Inflammatory macrophage (primary cell): ENCODE measurements at places on chromosomes 6 and 20.
A peak's percentile ranks its signal among the peaks of the same experiment; 100 is the strongest.

DNA sequence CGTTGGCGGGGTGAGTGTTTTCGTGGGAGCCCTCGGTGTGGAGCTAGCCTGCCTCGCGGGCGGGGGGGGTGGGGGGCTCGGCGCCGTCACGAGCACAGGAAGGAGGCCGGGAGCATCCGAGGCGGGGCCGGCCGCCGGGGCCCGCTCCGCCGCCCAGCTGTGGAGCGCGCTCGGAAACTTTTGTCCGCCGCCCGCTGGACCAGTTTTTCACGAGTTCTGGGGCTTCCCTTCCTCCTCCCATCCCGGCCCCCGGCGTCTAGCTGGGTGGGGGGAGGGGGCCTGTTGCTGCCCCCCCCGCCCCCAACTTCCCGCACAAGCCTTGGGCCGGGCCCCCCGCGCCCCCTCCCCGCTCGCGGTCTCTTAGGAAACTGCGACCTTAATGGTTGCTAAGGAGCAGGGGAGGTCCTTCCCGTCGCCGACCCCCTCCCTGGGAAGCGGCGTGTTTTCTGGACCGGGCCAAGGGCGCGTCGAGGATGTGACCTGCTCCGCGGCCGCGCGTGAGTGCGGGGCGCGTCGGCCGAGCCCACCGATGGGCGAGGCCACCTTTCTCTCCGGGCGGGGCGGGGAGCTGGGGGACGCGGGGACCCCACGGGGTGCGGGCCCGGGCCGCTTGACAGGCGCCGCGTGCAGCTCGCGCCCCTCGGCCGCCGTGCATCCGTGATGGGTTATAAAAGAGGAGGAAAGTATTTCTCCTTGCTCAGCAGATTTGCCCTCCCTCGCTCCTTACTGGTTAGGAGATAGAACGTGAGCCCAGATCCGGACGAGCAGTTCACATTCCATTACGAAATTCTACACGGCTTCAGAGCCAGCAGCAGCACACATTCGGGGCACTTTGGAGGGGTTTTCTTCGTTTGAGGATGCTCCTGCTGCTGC is 1.4 kb downstream of the RREB1 start:
- DNase-seq = peak; percentile 67

DNA sequence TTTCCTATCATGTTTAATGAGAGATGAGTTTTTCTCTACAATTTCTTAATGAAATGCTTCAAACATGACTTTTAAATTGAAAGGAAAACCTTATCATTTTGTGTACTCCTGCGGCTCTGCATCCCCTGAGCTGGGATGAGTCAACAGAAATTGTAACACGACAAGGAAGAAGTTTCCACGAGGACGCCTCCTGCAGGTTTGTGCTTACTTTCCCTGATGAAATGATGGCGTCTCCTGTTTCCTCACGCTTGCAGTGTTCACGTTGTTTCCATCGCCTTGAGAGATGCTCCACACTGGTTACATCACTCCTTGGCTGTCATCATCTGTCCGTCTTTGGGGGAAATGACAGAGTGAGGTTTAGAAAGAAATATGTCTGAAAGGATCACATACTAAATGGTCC is 233.7 kb upstream of the ZFP64 start:
- DNase-seq = no peak

GRCh38 chr6:109229536-109229935 is 134.2 kb downstream of the CEP57L1 start:
- DNase-seq = no peak

GRCh38 chr6:15441215-15441868 is 195.5 kb downstream of the JARID2 start:
- peak; percentile 74 for DNase-seq

- no peak for DNase-seq
Observed at GRCh38 chr6:344816-345340, 46.7 kb upstream of the IRF4 start.

- no peak for DNase-seq
Observed at GRCh38 chr6:11878735-11879134, 100.1 kb upstream of the ADTRP start.

GRCh38 chr6:160104821-160105517 is 16.6 kb upstream of the SLC22A1 start:
- no peak for DNase-seq

DNA sequence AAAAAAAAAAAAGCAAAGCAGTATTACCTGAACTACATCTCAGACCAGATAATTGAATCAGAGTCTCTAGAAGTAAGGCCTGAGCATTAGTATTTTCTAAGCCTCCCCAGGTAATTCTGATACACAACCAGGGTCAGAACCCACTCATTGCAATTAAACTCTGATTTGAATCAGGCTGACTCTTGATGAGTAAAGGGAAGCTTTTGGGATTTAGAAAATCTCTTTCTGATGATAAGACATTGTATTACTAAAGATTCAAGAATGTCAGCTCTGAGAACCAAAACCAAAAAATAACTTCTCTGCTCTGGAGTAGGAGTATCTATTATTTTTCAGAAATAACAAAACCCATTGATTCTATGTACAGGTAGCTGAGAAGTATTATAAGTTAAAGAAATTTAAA is 100.1 kb upstream of the COL21A1 start:
- DNase-seq = no peak

- DNase-seq = no peak
Observed at GRCh38 chr20:18132663-18133062, 5.0 kb upstream of the KAT14 start.

DNA sequence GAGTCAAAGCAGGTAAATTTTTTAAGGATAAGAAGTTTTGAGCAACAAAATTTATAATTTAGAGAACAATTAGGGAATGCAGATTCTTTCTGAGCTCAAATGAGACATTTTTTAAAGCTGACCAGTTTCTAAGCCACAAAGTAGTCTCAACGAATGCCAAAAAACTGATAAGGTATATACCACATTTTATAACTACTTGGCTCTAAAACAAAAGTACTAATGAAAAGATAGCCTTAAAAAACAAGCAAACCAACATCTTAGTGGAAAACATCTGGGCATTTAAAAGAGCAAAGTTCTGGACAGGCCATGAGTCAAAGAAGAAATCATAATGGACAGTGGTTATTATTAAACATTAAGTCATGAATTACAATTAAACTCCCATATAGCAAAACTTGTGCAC is 23.2 kb upstream of the RNF146 start:
- DNase-seq = no peak

DNA sequence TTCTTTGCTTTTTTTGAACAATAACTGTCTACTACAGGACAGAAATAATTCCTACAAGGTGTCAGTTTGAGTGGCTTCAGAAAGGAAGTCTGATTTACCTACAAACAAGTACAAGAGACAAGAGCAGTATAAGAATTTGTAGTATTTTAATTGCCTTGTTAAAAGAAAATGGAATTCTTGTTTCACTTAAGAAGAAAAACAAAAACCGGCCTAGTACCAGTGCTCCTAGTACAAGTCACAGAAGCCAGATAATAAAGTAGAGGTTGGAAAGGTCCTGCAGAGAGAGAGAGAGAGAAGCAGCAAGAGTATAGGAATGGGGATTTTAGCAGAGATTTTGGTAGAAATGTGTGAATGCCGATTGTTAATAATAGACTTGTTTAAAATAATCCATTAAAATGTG is 6.4 kb downstream of the TAB2 start:
- no peak for DNase-seq

- peak; percentile 94 for DNase-seq
Observed at GRCh38 chr6:112214739-112215269, 39.6 kb downstream of the LAMA4 start.

DNA sequence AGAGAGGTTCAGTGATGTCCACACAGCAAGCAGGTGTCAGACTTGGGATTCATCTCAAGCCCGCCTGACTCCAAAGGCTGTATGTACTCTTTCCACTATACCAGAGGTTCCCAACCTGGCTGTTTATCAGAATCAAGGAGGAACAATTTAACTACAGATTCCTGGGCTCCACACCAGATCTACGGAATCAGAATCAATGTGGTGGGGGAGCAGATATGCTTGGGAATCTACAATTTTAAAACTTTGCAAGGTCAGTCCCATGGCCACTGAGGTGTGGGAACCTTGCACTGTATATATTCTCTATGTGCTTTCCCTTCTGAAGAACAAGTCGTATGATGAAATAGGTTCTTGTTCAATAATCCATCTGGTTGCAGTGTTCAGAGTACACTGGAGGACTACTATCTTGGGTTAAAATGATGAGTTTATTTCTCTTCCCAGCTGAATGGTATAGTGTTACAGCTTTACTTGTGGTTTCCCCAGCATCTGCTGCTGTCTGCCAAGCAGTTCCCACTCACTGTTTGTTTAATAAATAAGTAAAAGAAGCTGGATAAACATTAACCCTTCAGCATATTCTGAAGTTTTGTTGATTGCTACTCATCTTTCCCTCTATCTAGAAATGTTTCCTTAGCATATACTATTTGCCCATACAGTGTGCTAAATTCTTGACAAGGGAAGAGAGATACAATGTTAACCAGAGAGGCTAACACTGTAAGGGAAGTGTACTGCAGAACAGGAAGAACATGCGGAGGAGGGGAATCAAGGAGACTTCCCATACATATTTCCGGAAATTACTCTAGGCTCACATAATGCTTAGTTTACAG is 9.9 kb downstream of the TTI1 start:
- peak; percentile 63 for DNase-seq

- no peak for DNase-seq
Observed at GRCh38 chr6:33802186-33802958, 1.4 kb downstream of the MLN start.

- DNase-seq = no peak
Observed at GRCh38 chr20:1402149-1402548, 9.3 kb upstream of the FKBP1A start.

DNA sequence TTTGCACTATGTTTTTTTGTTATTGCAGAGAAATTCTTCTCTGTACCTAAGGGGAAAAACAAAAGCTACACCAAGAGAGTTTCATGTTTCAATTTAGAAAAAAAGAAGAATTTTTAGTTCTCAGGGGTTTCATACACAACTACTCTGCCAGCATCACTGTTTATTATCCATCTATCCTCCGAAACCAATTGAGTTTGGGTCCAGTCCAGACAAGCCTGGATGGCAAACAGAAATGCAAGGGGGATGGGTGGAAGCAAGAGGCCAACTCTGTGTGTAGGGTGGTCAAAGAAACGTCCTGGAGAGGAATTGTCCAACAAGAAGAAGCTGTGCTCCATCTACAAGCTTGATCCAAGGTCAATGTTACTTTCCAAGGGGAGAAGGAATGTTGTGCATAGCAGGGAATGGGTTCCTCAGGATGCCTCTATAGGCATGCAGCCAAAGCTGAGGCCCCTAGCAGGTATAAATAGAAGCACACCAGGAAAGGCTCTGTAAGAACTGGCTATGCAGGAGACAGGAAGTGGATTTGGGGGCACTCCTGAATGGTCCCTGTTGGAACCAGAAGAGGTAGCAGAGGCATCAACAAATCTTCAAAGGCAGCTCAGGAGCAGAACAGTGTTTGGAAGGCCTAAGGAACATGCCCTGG is 64.4 kb downstream of the FILIP1 start:
- DNase-seq = no peak

DNA sequence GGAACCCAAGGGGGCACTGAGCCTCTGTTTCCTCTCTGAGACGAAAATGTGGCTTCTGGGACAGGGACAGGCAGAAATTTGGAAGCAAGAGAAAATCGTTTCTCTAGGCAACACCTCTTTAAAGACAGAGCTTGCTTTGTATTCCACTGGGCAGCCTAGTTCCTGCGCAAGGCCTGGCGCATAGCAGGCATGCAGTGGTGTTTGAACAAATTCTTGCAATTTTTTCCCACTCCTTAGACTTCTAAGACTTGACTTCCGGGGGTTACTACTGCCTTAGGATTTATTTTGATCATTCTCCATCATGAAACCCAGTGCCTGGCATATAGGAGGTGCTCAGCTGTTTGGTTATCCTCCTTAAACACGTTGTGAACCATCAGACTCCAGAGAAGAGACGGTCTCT is 249.0 kb upstream of the KCNG1 start:
- DNase-seq = no peak

GRCh38 chr6:126199466-126199865 is 140.4 kb upstream of the CENPW start:
- DNase-seq = no peak

DNA sequence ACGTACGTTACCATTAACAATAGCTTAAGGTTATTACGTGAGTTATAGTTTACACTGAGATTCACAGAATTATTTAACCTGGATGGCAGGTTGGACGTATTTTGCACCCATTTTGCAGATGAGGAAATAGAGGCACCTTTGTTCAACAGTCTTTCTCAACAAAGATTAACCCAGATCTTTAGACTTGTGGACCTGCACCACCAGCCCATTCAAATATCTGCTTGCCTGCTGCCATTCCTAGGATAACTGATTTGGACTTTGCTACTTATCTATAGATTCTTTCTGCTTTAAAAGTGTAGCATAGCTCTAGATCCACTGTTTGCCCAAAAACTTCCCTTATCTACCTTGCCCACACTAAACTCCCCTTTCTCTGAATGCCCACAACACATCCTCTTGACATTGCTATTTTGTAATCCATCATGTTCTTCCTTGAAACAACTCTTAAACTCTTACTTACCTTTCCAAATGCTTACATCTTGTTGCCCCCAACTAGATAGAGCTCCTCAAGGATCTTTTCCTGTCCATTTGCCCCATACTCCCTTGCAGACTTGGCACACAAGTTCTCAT is 56.4 kb upstream of the TNFAIP3 start:
- no peak for DNase-seq

DNA sequence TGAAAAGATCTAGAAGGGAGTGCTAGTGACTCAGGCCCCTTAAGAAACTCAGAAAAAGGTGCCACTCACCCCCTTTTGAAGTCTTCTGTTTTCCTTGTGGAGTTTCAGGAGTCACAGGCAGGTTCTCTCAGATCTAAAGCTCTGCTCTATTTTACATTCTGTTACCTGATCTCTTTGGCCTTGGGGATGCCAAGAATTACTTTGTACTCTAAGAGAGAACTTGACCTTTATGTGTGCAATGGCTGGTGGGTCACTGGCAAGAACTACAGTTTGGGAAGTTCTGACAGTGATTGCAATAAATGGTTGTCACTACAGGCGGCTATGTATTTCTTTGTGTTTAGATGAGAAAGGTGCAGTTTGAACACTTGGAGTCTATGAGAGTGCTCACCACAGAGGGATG is 24.2 kb upstream of the ENPP4 start:
- no peak for DNase-seq

DNA sequence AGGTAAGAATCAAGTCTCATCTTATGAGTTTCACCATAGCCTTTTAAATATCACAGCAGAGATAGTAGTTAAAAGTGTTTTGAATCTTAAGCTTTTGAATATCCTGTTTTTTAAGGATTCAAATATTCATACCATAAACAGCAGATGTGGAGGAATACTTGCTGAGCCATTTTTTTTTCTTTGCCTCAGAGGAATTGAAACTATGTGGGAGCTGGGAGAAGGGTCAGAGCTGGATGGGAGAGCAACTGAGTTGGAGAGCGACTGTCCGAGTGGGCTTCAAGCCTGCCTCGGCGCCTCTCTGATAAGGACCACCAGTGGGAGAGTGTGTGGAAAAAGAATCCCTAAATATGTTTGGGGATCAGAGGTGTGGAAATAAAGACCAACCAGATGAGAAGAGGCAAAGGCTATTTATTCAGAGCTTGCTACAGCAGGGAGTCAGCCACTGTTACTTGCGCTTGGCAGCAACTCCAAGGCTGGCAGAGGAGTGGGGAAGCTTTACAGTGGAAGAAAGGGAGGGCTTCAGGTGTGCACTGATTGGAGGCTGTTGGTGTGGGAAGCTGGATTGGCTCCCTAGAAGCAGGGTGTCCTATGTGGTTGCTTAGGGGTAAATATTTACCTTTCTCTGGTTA is 34.3 kb upstream of the MCUR1 start:
- DNase-seq = no peak

GRCh38 chr6:25971187-25971821 is 8.7 kb downstream of the TRIM38 start:
- peak; percentile 80 for DNase-seq
